ENCODE measurements at places on chromosomes 6 and 20. TPM values are rescaled to one million over a fixed set of nuclear protein-coding genes. Genes with fewer than 3 reads are reported as not detected.
A peak's percentile ranks its signal among the peaks of the same experiment; 100 is the strongest.

The TFAP2D gene
- total RNA-seq: not detected

The C20orf204 gene
- 0.55 TPM for total RNA-seq

The TDRD6 gene
- total RNA-seq: 0.36 TPM

The PDE7B gene
- 12.6 TPM for total RNA-seq

The SRPK1 gene
- total RNA-seq: 18.4 TPM

The ECT2L gene
- total RNA-seq: 1.6 TPM

The CAGE1 gene
- not detected for total RNA-seq

The FYN gene
- total RNA-seq: 46.3 TPM

The MLN gene
- total RNA-seq: not detected

The SCGN gene
- 1.6 TPM for total RNA-seq

GRCh38 chr6:99588618-99589289 lies 17.9 kb upstream of the PRDM13 start:
- no peak overlapping the region for H3K27ac ChIP-seq
- H3K4me3 ChIP-seq: peak overlapping the region; percentile 67
- H3K36me3 ChIP-seq: no peaks in the 10 kb centered on the region
- peaks cover 28% of the 10 kb centered on the region for H3K4me1 ChIP-seq

GRCh38 chr6:51396583-51396982 lies 577.9 kb downstream of the TFAP2B start:
- no peaks in the 10 kb centered on the region for H3K36me3 ChIP-seq
- no peak for DNase-seq
- no peaks in the 10 kb centered on the region for H3K4me1 ChIP-seq

GRCh38 chr6:139325686-139326085 lies 33.9 kb upstream of the TXLNB start:
- no peaks in the 10 kb centered on the region for H3K36me3 ChIP-seq
- peaks cover 11% of the 10 kb centered on the region for H3K4me1 ChIP-seq
- no peaks in the 10 kb centered on the region for H3K27me3 ChIP-seq
- no peak overlapping the region for H3K4me3 ChIP-seq

GRCh38 chr20:11437611-11438380 lies 479.9 kb upstream of the BTBD3 start:
- H3K4me1 ChIP-seq: no peaks in the 10 kb centered on the region
- H3K36me3 ChIP-seq: no peaks in the 10 kb centered on the region
- no peak overlapping the region for H3K4me3 ChIP-seq
- H3K27me3 ChIP-seq: no peaks in the 10 kb centered on the region
- no peak for DNase-seq
- no peak overlapping the region for H3K27ac ChIP-seq

- H3K4me3 ChIP-seq: no peak overlapping the region
- H3K27ac ChIP-seq: no peak overlapping the region
- no peaks in the 10 kb centered on the region for H3K27me3 ChIP-seq
- DNase-seq: no peak
- peaks cover 19% of the 10 kb centered on the region for H3K4me1 ChIP-seq
- no peaks in the 10 kb centered on the region for H3K36me3 ChIP-seq
These were observed 266.0 kb upstream of the CITED2 start for GRCh38 chr6:139640448-139640847.

DNA sequence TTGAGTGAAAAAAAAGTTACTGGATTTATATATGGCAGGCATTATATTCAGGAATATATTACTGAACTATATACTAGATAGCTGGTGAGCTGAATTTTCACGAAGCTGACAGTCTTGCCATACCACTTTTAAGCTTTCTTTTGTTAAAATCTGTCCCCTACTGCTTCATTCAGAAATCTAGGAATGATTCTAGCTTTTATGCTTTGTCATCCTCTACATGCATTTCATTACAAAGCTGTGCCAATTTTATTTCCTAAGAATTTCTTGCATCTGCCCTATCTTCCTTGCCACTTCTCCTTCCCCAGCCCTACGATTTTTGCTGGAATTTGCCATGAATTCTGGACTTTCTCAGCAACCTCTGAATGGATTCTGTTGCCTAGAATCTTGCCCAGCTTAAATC lies 158.5 kb upstream of the ADGRB3 start:
- DNase-seq: no peak
- H3K4me1 ChIP-seq: no peaks in the 10 kb centered on the region
- H3K36me3 ChIP-seq: no peaks in the 10 kb centered on the region
- H3K27me3 ChIP-seq: no peaks in the 10 kb centered on the region

DNA sequence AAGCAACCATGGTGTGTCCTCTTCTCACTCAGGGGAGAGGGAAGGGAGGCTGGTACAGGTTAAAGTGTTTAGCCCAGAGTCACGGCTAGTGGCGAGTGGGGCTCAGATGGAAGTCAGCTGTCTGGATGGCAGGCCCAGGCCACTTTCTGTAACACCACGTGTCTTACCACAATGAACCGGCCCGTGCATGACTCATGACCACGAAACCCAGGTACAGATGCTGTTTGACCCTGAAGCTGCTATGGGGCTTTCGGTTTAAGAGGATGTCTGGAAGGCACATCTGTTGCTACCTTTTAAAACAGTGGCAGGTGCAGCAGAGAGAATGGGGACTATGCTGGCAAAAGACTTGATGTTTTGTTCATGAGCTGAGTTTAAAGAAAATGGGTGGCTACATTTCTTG lies 36.5 kb upstream of the MPC1 start:
- H3K27ac ChIP-seq: no peak overlapping the region
- no peaks in the 10 kb centered on the region for H3K27me3 ChIP-seq
- DNase-seq: no peak
- H3K4me1 ChIP-seq: no peaks in the 10 kb centered on the region

GRCh38 chr20:49602345-49603208 lies 34.6 kb upstream of the PTGIS start:
- peaks cover 5% of the 10 kb centered on the region for H3K27me3 ChIP-seq
- no peaks in the 10 kb centered on the region for H3K36me3 ChIP-seq
- peaks cover 4% of the 10 kb centered on the region for H3K4me1 ChIP-seq
- H3K27ac ChIP-seq: peak overlapping the region; percentile 20

- H3K4me3 ChIP-seq: no peak overlapping the region
- H3K36me3 ChIP-seq: no peaks in the 10 kb centered on the region
- no peaks in the 10 kb centered on the region for H3K4me1 ChIP-seq
- no peak overlapping the region for H3K27ac ChIP-seq
These were observed 240.2 kb downstream of the KHDC1L start for GRCh38 chr6:72984981-72985665.

DNA sequence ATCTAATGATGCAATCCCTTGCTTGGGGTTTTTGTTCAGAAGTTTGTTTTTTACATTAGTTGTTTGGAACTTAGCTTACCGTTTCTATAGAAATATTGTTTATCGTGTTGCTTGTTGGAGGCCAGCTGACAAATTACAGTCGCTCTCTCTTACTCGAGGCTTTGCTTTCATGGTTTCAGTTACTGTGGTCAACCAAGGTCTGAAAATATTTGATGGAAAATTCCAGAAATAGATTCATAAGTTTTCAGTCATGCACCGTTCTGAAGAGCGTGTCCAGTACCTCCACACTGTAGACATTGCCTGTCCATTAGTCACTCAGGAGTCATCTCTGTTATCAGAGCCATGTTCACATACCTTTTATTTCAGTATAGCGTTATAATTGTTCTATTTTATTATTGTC lies 47.9 kb downstream of the DEK start:
- peaks cover 58% of the 10 kb centered on the region for H3K36me3 ChIP-seq
- H3K4me3 ChIP-seq: no peak overlapping the region
- peaks cover 12% of the 10 kb centered on the region for H3K4me1 ChIP-seq
- no peak for DNase-seq
- no peak overlapping the region for H3K27ac ChIP-seq
- H3K27me3 ChIP-seq: no peaks in the 10 kb centered on the region

DNA sequence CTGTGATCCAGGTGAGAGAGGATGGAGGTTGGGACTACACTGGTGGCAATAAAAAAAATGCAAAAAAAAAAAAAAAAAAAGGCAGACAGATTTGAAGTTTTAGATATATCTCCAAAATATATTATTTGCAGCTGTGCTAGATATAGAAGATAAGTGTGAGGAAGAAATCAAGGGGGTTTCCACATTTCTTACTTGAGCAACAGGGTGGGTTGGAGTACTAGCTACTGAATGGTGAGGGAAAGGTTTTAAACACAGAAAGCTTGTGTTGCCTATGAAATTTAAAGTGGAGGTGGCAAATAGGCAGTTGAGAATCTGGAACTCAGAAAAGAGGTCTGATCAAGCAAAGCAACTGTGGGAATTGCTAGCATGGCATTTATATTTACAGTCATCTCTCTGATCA lies 59.9 kb upstream of the GNRH2 start:
- no peak overlapping the region for H3K27ac ChIP-seq
- H3K4me1 ChIP-seq: peaks cover 16% of the 10 kb centered on the region
- H3K27me3 ChIP-seq: no peaks in the 10 kb centered on the region
- H3K36me3 ChIP-seq: peaks cover 23% of the 10 kb centered on the region

DNA sequence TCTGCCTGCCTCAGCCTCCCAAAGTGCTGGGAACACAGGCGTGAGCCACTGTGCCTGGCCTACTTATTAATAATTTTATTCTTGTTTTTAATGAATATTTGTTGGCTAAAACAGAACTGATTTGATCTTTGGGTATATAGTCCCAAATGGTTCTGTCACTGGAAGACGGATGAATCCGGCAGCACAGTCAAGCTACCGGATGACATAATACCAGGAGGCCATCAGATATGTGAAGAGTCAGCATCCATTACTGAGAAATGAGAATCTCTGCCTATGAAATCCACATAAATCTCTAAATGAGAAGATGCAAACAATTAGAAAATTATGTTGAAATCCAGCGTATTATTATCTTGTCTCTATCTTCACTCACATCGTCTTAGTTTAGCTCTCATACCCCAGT lies 263.0 kb downstream of the EYA4 start:
- no peak for DNase-seq
- no peaks in the 10 kb centered on the region for H3K27me3 ChIP-seq
- H3K36me3 ChIP-seq: no peaks in the 10 kb centered on the region
- no peak overlapping the region for H3K27ac ChIP-seq
- H3K4me1 ChIP-seq: peaks cover 49% of the 10 kb centered on the region
- H3K4me3 ChIP-seq: no peak overlapping the region

GRCh38 chr6:126268092-126268491 lies 71.8 kb upstream of the CENPW start:
- no peak overlapping the region for H3K4me3 ChIP-seq
- H3K36me3 ChIP-seq: no peaks in the 10 kb centered on the region
- no peak for DNase-seq
- no peaks in the 10 kb centered on the region for H3K27me3 ChIP-seq
- no peaks in the 10 kb centered on the region for H3K4me1 ChIP-seq
- no peak overlapping the region for H3K27ac ChIP-seq

- no peak overlapping the region for H3K4me3 ChIP-seq
- no peak for DNase-seq
- H3K27me3 ChIP-seq: no peaks in the 10 kb centered on the region
These were observed 101.3 kb downstream of the IYD start for GRCh38 chr6:150470131-150470530.

GRCh38 chr6:131419702-131420101 lies 153.3 kb upstream of the ARG1 start:
- H3K27ac ChIP-seq: no peak overlapping the region
- peaks cover 5% of the 10 kb centered on the region for H3K27me3 ChIP-seq
- H3K36me3 ChIP-seq: no peaks in the 10 kb centered on the region
- H3K4me1 ChIP-seq: no peaks in the 10 kb centered on the region
- H3K4me3 ChIP-seq: no peak overlapping the region

- H3K4me1 ChIP-seq: no peaks in the 10 kb centered on the region
- no peak for DNase-seq
- H3K36me3 ChIP-seq: no peaks in the 10 kb centered on the region
These were observed 53.4 kb upstream of the GCM1 start for GRCh38 chr6:53202052-53202451.

DNA sequence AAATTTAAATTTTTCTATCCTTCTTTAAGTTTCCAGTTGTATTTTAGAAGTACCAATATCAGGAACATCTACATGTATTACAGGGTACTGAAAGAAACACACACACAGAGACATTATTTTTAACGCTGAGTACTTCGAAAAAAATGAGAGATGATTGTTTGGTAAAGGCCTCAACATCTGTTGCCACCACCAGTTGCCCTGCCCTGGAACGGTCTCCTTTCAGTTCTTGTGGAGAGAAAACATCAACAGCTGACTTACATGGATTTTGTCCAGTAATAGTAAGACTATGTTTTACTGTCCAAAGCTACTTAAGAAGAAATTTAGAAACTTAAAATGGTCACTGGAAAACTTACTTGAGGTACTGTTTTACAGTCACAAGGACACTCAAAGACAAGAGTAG lies 16.7 kb downstream of the HMGCLL1 start:
- peaks cover 1% of the 10 kb centered on the region for H3K4me1 ChIP-seq
- H3K4me3 ChIP-seq: no peak overlapping the region
- peak overlapping the region; percentile 15 for H3K27ac ChIP-seq
- H3K36me3 ChIP-seq: no peaks in the 10 kb centered on the region
- DNase-seq: peak; percentile 17

DNA sequence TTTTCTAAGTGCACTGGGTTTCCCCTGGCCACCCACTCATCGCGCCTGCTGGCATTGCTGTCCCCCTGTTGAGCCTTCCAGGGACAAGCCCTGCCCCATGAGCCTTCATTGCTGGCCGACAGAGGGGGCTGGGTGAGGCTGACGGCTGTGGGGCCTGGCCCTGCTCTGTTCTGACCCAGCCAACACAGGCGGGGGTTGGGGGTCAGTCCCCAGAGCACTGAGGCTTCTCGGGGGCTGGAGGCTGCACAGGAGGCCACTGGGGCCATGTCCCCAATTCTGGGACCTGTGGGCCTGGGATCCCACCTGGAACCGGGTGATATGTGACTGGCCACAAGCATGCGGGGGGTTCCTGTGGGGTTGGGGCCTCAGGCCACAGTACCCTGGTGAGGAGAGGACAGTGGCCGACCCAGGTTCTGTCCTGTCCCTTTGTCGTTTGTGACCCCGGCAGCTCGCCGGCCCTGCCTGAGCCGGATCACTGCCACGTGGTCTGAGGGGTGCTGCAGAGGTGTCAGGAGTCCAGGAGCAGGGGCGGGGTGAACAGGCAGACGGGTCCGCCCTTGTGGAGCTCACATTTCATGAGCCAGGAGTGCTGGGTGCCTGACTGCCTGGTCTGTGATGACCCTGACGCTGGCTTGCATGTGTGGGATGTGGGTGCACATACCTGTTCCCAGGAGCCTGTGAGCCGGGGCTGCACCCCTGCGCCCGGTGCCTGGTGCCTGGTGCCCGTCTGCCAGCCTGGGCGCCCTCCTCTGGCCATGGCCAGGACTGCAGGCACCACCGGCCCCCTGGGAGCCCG lies 2.1 kb upstream of the COL20A1 start:
- peaks cover 31% of the 10 kb centered on the region for H3K36me3 ChIP-seq
- H3K27ac ChIP-seq: no peak overlapping the region
- peaks cover 29% of the 10 kb centered on the region for H3K27me3 ChIP-seq
- H3K4me3 ChIP-seq: no peak overlapping the region
- no peak for DNase-seq

DNA sequence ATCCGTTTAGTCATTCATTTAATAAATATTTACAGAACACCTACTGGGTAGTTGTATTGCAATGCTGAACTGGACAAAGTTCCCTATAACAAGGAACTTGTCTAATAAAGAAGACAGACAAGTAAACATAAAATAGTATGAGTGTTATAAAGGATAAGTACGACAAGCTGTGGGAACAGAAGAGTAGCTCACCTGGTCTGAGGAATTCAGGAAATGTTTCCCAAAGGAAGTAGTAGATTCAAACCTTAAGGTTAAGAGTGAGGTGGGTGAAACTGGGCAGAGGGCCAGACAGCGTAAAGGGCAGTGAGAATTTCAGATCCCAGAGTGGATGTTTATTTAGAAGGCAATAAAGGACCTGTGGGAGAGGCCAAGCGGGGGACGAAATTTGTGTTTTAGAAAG lies 72.3 kb upstream of the CD2AP start:
- no peaks in the 10 kb centered on the region for H3K36me3 ChIP-seq
- H3K4me1 ChIP-seq: no peaks in the 10 kb centered on the region
- no peaks in the 10 kb centered on the region for H3K27me3 ChIP-seq
- DNase-seq: no peak

GRCh38 chr20:60011512-60012507 lies 53.6 kb downstream of the CDH26 start:
- H3K4me3 ChIP-seq: no peak overlapping the region
- H3K36me3 ChIP-seq: no peaks in the 10 kb centered on the region
- peaks cover 16% of the 10 kb centered on the region for H3K4me1 ChIP-seq
- DNase-seq: no peak
- H3K27ac ChIP-seq: no peak overlapping the region
- H3K27me3 ChIP-seq: no peaks in the 10 kb centered on the region

Measured in left ventricle myocardium inferior (tissue), 1 donor.